Stimulated activated CD4-positive, alpha-beta T cell treated with anti-CD3 and anti-CD28 coated beads, Interleukin-4, amount 100 ng/mL, for 48 hours (primary cell): ENCODE measurements at places on chromosomes 3 and 15.

DNA sequence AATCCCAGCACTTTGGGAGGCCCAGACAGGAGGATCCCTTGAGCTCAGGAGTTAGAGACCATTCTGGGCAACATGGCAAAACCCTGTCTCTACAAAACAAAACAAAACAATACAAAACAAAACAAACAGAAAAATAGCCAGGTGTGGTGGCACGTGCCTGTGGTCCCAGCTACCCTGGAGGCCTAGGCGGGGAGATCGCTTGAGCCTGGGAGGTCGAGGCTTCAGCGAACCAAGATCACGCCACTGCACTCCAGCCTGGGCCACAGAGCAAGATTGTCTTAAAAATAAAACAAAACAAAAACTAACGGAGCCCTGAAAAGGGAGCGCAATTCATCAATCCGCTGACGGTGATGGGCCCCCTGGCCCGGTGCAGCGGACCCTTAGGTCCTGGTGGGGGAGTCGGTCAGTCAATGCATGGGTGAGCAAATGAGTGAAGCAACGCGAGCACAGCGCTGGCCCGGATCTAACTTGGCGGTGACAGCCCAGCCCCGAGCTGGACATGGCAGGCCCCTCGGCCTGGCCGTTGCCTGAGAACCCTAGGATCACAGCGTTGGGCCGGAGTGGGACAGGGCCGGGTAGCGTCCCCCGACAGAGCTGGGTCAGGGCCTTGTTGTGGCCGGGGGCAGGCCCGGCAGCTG, 52.4 kb upstream of the BLM start:
- no peak for DNase-seq

DNA sequence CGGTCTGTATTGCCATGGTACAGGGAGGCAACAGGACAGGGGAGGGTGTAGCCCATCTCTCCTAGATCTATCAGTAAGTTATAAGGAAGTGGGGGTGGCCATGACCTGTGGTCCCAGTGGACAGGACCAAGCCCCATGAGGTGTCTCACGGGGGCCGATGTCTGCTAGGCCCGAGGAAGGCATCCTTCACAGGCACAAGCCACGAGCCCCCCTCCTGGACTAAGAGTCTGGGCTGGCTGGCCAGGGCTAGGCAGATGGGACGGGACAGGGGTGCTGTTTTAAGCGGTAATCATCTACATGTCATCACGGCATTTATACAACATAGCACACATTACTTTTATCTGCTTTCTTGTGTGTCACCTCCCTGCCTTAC, 2.6 kb upstream of the TBC1D2B start:
- no peak for DNase-seq

- DNase-seq, result no peak
Observed at GRCh38 chr3:34183114-34183513, 384.7 kb downstream of the PDCD6IP start.

GRCh38 chr15:68441045-68441743, 9.2 kb upstream of the ITGA11 start:
- DNase-seq, result no peak

GRCh38 chr3:154123906-154124305, 2.7 kb downstream of the ARHGEF26 start:
- no peak for DNase-seq

DNA sequence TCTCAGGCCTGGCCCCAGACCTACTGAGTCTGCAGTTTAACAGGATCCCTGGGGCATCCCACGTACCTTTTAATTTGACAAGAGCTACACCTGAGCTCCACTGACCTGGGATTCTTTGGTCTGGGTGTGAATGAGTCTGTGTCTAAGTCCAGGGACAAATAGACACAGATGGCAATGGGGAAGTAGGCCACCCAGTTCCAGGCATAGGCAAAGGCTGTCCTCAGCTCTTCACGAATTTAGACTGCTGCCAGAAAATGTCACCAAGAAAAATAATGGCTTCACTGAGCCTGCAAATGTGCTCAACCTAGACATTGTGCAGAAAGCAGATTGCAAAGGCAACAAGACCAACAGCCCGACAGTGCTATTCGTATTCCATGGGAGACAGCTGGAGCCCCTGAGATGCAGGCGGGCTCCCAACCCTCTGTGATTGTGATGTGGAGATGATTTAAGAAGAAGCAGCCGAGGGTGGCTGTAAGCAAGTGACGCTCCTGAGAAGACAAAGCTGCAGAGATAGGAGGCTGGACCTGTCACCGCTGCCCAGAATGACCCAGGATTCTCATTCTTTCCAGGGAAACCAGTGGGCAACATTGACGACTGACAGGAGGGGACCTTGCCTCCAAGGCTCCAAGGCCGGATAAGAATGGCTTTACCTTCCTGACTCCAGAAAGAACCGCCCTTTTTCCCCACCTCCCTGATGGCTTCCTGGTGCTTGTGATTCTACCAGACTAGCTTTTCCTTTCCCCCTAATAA, 39.8 kb upstream of the IREB2 start:
- no peak for DNase-seq

DNA sequence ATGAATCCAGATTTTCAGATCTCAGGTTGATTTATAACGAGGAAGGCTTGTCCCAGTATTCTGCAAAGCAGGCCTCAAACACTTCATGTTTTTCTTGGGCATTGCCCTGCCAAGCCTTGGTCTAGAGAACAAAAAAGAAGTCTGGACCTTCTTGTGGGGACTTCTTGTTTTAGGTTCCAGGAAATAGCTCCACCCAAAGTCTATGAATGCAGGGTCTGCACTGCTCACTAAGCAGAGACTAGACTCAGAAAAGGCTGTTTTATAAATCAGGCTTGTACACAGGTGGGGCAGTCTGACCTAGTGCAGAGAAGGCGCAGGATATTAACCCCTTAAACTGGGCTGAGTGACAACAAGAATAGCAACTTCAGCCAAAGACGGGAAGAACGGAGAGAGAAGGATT, 44.3 kb downstream of the GLB1 start:
- DNase-seq, result no peak

DNA sequence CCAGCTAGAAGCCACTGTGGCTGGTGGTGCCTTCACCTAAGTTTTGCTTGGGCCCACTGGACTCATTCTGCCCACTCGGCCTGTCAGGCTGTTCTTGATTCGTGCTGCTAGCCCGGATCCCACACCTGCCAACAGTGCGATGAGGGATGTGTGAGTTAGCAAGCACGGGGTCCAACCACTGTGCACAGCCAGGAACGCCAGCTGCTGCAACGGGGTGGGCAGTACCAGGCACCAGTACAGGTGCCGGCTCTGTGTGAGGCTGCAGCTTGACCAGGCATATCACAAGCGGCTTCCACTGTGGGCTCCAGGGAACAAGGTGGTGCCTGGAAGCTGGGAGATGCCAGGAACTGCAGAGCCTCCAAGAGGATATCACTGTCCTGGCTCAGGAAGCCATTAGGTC, 481.2 kb downstream of the OTOL1 start:
- no peak for DNase-seq

DNA sequence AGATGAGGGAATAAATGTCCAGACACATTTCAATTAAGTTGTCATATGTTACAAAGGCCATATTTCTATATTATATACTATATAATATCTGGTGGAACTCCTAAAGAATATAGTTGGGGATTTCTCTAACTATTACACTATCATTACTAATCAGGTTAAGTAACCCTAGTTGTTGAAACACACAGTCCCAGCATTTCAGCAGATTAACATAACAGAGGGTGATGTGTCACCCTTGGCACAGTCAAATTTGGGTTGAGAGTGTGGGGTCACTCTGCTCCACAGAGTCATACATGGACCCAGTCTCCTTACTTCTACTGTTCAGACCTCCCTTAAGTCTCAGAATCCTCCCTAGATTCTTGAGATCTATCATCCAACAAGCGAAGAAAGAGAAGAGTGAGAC, 496.4 kb upstream of the MDFIC2 start:
- no peak for DNase-seq

DNA sequence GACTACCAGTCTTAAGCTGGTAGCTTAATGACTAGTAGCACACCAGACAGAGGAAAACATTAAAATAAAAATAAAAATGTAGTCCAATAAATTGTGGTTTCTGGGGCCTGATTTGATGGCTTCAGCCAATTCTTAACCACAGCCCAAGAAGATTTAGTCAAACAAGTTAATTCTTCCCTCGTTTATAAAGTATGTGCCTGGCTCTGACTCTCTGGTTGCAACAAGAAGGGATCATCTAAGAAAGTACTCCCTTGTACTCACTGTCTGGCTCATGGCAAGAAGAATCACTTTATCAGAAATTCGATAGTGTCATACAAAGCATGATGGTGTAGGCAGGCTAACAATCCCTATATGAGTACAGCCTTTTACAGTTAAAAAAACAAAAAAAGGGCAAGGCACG, 141.9 kb downstream of the P3H2 start:
- DNase-seq, result no peak

DNA sequence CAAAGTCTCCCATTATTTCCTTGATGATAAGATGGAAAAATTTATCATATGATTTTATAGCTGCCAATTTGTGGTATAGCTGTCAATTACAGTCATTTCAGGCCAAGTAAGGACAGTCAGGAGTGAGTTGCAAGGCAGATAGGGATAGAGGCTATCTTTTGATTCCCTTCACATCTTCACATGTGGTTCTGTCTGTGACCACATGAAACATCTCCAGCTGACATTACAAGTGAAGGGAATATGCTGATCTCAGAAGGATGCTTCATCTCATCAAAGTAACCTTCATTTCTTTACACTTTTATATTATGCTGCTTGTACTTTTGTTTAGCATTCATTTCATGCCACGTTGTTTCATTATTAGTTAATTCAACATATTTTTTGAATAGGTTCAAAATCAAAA, 136.9 kb upstream of the CFAP20DC start:
- no peak for DNase-seq

- DNase-seq, result no peak
Observed at GRCh38 chr3:12184541-12184940, 25.8 kb upstream of the TIMP4 start.

- DNase-seq, result no peak
Observed at GRCh38 chr3:72440491-72440890, 407.8 kb downstream of the SHQ1 start.

DNA sequence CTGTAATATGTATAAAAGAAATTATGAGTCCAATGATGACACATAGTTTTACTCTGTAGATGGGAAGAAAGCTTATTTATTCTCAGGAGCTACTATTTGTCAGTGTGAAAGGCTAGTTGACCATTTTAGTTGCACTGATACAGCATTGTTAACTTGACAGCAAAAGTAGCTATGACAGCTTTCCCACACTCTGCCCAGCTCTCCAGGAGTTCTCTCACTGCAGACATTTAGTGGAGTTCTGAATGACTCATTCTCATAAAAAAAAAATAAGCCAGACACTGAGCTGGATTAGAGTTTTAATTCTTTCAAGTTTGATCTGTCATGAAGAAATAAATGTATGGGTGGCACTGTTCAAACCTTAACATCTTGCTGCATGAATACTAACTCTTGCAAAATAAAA, 77.2 kb upstream of the CFAP20DC start:
- no peak for DNase-seq

DNA sequence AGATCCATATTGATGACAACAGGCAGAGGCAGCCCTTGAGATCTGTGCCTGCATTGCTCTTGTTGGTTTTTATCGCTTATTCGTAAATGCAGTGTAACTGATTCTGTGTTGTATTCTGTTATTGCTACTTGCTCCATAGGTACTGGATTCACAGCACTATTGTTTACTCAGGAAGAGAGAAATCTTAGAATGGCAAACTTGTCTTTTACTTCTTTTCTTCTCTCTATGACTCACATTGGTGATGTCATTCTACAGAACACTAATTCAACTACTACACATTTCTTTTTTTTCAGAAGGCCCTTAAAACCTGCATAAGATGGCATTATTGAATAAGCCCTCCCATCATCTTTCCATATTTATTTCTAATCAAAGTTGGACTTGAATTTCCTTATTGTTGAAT, 201.0 kb upstream of the GBE1 start:
- no peak for DNase-seq

DNA sequence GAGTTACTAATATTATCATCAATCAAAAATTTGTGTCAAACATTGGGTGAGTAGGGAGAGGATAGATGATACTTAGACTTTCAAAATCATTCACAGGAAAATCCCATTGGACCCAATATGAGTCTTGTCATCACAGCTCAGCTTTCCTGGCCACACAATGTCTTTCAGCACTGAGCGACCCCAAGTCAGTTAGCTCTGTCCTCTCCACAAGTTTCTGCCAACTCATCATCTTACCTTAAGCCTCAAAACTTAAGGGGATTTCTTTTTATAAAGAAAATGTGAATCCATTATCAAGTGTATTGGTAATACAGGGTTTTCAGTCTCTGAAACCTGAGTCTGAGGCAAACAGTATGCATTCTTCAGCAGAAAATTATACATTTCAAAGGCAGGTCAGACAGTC, 55.8 kb downstream of the SUMF1 start:
- no peak for DNase-seq

DNA sequence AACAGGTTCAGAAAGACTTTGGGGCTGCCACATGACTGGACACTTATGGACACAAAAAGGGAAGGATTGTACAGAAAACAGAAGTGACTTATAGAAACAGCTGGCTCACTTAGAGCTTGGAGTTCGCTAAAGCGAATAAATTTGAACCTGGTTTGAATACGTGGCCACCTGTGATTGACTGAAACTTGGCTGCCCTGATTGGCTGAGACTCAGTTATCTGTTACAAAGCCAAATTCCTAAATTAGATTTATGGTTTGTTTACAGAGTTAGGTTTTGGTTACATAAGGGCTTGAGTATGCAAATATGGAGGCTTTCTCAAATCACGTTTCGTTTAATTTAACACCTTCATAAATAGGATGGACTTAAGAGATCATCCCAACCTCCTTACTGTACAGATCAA, 270.2 kb downstream of the THSD4 start:
- DNase-seq, result no peak

- no peak for DNase-seq
Observed at GRCh38 chr15:68993276-68993675, 21.2 kb upstream of the NOX5 start.

- no peak for DNase-seq
Observed at GRCh38 chr15:79290642-79291275, 8.2 kb downstream of the ANKRD34C start.

DNA sequence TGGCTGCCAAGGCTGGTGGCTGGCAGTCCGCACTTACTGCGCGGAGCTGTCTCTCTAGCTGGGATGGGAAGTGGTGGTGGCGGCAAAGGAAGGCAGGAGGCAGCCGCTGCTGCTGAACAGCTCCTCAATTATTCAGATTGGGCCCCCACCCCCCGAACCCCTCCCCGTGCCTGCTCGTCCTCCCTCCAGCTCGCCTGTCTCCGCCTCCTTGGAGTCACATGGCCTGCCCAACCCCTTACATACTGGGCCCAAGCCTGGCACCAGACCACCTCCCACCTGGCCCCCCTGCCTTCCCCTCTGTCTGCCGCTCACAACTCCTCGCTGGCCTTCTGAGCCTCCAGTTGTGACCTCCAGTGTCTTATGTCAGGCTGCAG, at the start of gene SLC7A14:
Gene SLC7A14 (minus strand): TSS at position 139 of the 374 bp plus-strand sequence. CDS start 59,139 bp downstream, outside the sequence.
- DNase-seq, result no peak

DNA sequence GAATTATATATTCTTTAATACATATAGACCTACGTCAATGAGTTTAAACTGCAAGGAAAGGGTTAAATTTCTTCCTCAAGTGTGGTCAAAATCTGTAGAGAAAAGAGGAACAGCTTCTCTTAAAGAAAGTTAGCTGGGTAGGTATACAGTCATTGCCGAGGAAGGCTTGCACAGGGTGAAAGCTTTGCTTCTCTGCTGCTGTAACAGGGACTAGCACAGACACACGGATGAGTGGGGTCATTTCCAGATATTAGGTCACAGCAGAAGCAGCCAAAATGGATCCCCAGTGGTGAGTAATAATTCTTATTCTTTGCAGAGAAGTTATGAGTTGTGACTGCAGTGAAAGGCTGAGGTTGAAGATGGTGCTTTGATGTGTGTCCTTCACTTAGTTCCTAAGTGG, at the start of gene CD86:
Gene CD86 (plus strand): TSS at position 148 of the 400 bp plus-strand sequence. CDS start 128 bp downstream, at position 276.
- no peak for DNase-seq

- no peak for DNase-seq
Observed at GRCh38 chr15:60703207-60703933, 224.4 kb upstream of the ICE2 start.

GRCh38 chr3:132135628-132136333, 101.0 kb upstream of the CPNE4 start:
- no peak for DNase-seq
